CD4-positive, CD25-positive, alpha-beta regulatory T cell (primary cell): ENCODE measurements at places on chromosomes 11 and 22. TPM values are rescaled to one million over a fixed set of nuclear protein-coding genes. Genes with fewer than 3 reads are reported as not detected.

GRCh38 chr11:35403765-35404387 is 15.5 kb downstream of the SLC1A2 start:
- no peak overlapping the region for H3K4me3 ChIP-seq
- no peak overlapping the region for H3K27ac ChIP-seq
- peaks cover 19% of the 10 kb centered on the region for H3K27me3 ChIP-seq
- H3K4me1 ChIP-seq: no peaks in the 10 kb centered on the region
- no peak for DNase-seq
- H3K36me3 ChIP-seq: no peaks in the 10 kb centered on the region

DNA sequence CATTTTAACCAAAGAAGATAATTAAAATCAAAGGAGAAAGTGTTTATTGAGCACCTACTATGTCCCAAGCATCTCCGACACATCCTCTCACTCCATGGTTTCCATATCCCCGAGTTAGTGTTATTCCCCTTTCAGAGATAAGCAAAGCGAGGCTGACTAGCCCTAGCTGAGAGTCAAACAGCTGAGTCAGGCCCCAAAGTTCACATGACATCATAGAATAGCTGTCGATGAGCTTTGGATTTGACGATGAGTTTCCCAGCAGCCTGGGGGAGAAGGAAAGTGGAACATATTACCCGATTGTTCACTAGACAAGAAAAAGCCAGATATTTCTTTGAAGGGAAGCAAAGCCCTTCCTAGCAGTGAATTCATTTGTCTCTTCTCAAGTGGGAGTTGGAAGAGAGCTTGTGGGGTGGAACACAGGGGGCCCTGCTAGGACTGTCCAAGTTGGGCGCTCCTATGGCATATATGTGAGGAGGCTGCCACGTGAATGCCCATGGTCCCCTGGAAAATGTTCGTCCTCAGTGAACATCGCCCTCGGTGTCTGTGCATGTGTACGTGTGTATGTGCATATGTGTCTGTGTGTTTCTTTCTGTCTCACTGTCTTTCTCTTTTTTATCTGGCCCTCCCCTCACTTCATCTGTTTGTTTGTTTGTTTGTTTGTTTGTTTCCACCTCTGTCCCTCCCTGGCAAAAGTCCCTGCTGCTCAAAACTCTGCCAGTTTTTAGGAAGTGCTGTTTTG is 493 bp upstream of the CYTH4 start:
- peak overlapping the region; percentile 80 for H3K27ac ChIP-seq
- no peak for DNase-seq
- peaks cover 57% of the 10 kb centered on the region for H3K4me1 ChIP-seq
- H3K36me3 ChIP-seq: peaks cover 8% of the 10 kb centered on the region
- no peaks in the 10 kb centered on the region for H3K27me3 ChIP-seq

DNA sequence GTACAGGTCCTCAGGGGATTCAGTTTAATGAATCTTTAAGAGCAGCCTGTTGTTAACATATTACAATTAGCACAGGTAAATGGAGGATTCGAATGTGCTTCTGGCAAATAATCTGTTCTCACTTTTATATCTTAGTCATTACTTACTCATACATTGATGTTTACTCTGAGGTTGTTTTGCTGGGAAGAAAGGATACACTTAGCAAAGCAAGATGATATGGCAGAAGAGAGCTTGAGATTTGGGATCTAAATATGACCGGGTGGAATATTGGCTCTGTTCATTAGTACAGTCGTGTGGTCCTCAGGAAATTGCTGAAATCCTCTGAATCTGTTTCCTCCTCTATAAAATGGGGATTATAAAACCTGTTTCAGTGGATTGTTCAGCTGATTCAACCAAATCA is 59.7 kb downstream of the SPON1 start:
- H3K36me3 ChIP-seq: no peaks in the 10 kb centered on the region
- no peaks in the 10 kb centered on the region for H3K4me1 ChIP-seq
- H3K27ac ChIP-seq: no peak overlapping the region
- no peak for DNase-seq
- no peak overlapping the region for H3K4me3 ChIP-seq

The KRTAP5-11 gene
- not detected for total RNA-seq

The FAM181B gene
- not detected for total RNA-seq

The P2RX6 gene
- total RNA-seq: 0.59 TPM

- no peak overlapping the region for H3K4me3 ChIP-seq
- no peaks in the 10 kb centered on the region for H3K27me3 ChIP-seq
- H3K27ac ChIP-seq: no peak overlapping the region
- H3K4me1 ChIP-seq: no peaks in the 10 kb centered on the region
- DNase-seq: no peak
Observed at GRCh38 chr11:68066742-68067141, 27.9 kb downstream of the TCIRG1 start.

The CRYBA4 gene
- not detected for total RNA-seq
